ENCODE measurements at places on chromosomes 12 and 14.

DNA sequence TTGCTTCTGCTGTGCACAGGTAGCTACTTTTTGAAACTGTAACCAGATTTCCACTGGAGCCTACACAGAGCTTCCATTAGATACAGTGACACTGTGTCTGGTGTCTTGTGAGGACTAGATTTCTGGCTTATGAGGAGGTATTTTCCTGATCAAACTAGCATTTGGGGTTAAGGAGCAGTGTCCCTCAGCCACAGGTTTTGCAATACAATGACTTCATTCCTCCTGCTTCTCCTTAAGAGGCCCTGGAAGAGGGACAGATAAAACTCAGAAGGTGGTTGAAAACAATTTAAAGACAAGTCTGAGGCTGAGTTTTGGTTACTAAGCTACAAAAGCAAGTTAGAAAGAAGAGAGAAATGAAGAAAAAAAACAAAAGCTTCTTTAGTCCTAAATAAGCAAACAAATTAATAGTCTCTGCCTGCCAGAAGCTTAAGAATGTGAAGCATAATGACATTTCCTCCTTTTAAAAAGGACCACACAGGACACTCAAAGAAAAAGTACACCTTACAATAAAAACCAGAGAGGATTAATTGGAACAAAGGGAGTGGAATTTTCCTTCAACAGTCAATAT, 53.0 kb downstream of the PKP2 start:
- no peak for DNase-seq

DNA sequence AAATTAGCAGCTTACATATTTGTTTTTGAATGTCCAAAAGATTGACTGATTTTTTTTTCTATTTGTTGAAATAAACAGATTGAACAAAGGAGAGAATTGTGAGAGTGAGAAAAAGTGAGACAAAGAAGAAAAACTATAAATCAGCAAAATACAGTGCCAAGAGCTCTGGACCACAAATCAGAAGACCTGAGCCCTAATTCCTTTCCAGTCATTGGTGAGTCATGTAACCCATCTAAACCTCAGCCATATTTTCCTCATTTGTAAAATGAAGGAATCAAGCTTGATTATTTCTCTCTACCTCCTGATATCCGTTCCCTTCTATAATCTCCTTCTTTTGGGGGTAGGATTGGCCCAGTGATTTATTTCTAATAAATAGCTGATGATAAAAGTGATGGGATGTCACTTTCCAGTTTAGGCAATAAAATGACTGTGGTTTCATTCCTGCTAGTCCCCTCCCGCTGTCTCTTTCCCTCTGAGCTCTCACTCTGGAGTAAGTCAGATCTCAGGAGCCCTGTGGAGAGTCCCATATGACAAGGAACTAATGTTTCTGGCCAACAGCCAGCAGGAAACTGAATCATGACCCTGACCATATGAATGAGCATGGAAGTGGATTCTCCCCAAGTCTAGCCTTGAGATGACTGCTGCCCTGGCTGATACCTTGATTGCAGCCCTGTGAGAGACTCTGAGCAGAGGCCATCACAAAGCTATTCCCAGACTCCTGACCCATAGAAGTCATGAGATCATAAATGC, 218.9 kb downstream of the ACSS3 start:
- no peak for DNase-seq

DNA sequence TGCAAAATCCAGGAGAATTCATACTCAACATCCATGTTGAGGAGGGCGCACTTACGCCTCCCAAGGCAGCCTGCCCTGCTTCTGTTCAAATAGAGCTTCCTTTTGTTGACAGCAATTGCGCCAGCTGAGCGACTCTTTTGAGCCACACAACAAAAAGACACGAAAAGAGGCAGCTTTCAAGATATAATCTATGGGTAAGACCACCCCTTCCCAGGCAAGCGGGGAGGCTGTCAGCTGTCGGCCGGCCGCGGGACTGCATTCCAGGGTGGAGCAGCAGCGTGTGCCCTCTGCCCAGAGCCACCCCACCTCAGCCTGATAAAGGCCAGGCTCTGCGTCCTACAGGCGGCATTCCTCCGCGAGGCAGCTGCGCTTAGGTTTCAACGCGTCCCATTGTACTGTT, 15.8 kb upstream of the STAB2 start:
- peak; percentile 41 for DNase-seq

DNA sequence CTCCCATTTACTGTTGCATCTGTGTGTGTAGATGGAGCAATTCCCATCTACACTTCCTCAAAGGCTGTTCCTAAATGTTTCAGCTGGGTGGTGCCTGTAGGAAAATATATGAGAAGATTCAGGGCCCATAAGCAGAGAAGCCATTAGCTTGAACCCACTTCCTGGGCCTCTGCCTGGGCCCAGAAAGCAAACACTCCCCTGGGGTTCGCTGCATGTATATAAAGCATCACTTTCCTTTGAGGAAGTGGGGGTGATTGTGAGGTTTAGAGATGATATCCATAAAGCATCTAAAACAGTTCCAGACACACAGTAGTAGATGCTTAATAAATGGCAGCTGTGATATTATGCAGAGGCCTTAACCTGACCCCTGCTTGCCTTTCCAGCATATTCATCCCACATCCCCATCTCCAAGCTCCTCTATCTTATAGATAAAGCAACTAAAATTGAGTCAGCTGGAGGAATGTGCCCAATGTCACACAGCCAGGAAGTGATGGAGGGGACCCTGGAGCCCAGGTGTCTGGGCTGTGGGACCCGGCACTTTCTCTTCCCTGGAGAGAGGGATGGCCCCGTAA, 280.0 kb upstream of the CRY1 start:
- peak; percentile 66 for DNase-seq

DNA sequence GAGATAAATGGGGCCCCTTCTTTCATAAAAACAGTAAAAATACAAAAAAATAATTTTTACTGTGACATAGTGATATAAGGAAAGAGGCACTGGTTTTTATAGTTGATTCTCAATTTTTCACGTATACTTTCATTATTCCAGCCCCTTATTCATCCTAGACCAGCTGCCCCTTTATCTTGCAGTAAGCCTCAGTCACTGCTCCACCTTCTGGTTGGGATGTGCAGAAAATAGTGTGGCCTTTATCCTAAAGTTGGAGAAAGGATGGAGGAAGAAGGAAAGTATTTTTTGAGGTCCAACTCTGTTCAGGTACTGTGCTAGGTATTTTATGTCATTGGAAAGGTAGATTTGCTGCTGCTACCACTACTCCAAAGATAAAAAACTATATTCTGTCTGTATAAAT, 172.7 kb downstream of the ANO6 start:
- peak; percentile 56 for DNase-seq

GRCh38 chr12:133202493-133203343, 21.4 kb downstream of the ZNF268 start:
- DNase-seq, result no peak

DNA sequence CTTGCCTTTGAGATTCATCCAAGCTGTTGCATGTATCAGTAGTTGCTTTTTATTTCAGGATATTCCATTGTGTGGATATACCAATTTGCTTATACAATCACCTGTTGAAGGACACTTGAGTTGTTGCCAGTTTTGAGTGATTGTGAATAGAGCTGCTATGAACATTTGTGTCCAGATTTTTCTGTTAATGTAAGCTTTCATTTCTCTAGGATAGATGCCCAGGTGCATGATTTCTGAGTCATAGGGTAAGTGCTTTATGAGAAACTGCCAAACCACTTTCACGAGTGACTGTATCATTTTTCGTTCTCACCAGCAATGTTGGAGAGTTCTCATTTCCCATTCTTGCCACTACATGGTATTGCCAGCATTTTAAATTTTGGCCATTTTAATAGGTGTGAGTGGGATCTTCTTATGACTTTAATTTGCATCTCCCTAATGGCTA, 434.6 kb upstream of the RGS6 start:
- no peak for DNase-seq

Measured in SK-N-SH (cell line).